ENCODE measurements at places on chromosomes 16 and 17.
A peak's percentile ranks its signal among the peaks of the same experiment; 100 is the strongest.

- no peak for DNase-seq
These were observed 9.5 kb downstream of the CACNA1G start for GRCh38 chr17:50570032-50570431.

DNA sequence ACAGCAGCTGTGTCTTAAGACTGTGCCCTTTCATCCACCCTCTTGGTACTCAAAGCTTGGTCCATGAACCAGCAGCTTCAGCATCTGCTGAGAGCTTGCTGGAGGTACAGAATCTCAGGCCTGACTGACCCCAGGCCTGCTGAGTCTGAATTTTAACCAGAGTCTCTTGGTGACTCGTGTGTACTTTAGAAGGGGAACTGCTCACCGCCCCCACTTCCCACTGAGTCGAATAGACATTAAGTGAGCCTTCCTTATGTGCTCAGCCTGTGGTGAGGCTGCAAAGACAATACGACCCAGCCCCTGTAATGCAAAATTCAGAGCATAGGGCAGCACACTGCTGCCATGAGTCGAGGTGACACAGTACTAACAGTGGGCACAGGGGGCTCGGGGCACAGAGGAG is 662.8 kb downstream of the WWOX start:
- DNase-seq = no peak

DNA sequence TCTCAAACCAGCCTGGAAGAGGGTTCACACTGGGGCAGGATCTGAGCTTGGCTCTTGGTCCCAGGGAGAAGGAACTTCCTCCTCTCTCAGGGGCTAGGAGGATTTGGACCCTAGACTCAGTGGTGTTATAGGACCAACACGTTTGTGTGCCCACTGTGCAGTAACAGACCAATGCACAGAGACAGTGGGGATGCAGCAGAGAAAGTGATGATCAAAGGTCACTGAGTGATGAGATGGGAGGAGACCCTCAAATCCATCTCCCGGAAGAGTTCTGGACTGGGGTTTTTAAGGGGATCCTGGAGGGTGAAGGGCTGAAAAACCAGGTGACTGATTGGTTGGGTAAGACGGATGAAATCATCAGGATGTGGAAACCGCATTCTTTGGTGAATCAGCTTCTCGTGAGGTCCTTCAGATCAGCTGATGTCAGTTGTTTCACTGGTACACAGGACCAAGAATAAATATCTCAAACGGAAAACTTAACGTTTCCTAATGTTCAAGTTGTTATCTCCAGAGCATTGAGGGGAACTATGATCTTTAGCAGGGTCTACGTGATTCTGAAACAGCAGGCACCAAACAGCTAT is 3.3 kb upstream of the VAC14 start:
- DNase-seq = peak; percentile 13

GRCh38 chr17:50505591-50506130 is 2.6 kb upstream of the MYCBPAP start:
- DNase-seq = no peak

- DNase-seq = no peak
These were observed 12.9 kb downstream of the COL1A1 start for GRCh38 chr17:50188531-50188920.

DNA sequence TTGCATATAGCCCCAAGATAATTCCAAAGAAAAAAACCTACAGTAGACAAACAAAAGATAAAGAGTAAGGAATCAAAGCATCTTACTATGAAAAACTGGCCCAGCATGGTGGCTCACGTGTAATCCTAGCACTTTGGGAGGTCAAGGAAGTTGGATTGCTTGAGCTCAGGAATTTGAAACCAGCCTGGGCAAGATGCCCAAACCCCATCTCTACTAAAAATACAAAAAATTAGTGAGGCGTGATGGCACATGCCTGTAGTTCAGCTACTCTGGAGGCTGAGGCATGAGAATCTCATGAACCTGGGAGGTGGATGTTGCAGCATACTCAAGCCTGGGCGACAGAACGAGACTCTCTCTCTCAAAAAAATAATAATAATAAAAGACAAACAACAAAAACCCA is 764.7 kb upstream of the KIF2B start:
- DNase-seq = no peak

GRCh38 chr16:56190048-56190676 is 1.1 kb upstream of the GNAO1 start:
- no peak for DNase-seq

GRCh38 chr17:48725288-48726064 is 2.5 kb downstream of the PRAC2 start:
- no peak for DNase-seq

GRCh38 chr17:62966426-62967204 is 580 bp downstream of the TANC2 start:
- DNase-seq = peak; percentile 40

DNA sequence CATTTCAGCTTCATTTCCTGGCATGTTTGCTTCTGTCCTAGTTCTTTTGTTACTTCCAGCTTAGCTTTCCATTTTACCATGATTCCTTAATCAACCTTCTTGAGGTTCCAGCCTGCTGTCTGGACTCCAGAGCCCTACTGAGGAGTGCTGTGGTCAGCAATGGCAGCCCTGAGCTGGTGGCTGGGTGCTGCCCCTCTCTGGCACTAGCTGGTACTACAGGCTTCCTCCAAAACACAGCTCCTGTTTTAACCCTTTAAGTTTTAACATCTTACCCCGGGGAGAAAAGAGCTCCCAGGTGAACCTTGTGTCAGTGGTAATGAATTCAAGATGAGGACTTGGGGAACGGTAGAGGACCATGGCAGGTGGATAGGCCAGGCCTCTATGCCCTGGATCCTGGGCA is 395.5 kb downstream of the TMEM114 start:
- DNase-seq = no peak

DNA sequence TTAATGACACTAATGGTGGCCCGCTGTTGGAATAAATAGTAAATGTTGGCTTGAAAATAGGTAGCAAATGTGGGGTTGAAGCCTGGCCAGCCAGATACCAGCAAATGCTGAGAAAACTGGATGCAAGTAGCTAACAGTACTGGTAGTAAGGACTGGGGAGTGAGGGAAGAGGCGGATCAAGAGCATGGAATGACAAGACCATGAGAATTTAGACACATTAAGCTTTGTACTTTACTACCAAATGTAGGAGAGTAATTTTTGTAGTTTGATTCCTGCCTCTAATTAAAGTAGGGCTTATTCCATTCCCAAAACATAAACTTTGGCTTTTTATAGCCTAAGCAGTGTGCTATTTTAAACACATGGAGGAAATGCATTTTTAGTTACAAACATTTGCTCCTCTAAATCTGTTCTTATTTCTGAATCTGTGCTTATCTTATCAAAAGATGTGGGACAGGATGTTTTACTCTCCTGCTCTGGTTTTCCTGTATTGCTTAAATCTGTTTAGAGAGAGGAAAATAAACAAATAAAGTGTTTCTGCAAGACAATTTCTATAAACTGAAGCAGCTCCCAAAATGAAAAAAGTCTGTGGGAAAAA is 44.1 kb downstream of the CFDP1 start:
- DNase-seq = no peak

Data from erythroblast (primary cell).